ENCODE measurements at places on chromosomes 3 and 15.

DNA sequence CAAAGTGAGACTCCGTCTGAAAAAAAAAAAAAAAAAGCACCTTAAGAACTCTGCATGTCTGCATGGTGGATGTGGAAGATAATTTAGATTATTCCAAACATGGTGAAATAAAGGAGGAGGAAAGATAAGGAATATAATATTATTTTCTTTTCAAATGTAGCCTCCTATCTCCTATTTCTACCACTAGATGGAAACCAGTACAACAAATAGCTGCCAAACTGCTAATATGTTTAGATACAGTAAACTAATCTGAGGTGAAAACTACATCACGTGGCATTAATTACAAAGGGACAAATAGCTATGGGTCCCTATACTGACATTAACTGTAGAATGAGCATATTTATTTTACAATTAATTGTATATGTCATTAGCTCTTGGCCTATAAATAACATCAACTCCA lies 197.8 kb downstream of the TBC1D5 start:
- no peak for DNase-seq

- DNase-seq, result no peak
Observed at GRCh38 chr3:183082355-183082915, 16.9 kb downstream of the MCCC1 start.

DNA sequence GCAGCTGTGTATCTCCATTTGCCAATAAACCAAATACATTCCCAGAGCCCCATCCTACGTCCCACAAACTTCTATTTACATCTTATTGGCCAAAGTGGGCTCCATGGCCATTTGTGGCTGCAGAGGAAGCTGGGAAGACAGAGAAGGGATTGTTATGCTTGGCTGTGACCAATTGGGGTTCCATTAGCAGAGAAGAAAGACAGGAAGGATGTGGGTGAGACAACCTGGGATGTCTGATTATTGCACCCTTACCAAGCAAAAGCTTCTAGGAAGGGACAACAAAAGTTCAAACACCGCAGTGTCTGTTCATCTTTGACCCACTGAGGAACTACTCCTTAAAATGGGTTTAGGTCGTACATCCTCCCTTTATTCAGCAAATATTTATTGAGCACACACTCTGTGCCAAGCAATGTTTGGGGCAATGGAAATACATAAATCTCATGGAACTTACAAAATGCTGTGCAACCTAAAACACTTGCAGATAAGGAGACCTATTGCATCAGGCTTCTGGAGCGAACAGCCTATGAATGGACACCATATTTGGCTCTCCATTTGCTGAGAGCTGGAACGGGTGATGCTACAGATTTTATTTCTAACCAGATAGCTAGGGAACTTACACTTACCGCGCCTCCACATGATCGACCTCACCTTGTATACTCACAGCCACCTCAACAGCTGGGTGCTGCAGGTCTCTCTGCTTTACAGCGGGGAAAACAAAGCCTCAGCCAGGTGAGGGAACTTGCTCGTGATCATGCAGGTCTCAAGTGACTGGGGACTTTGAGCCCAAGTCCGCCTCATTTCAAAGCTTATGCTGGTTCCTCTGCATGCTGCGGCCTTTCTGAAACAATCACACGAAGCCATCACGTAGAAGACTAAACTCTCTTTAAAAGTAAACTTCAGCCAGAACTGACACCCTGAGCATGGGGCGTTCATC lies 21.4 kb upstream of the NR2E3 start:
- no peak for DNase-seq

DNA sequence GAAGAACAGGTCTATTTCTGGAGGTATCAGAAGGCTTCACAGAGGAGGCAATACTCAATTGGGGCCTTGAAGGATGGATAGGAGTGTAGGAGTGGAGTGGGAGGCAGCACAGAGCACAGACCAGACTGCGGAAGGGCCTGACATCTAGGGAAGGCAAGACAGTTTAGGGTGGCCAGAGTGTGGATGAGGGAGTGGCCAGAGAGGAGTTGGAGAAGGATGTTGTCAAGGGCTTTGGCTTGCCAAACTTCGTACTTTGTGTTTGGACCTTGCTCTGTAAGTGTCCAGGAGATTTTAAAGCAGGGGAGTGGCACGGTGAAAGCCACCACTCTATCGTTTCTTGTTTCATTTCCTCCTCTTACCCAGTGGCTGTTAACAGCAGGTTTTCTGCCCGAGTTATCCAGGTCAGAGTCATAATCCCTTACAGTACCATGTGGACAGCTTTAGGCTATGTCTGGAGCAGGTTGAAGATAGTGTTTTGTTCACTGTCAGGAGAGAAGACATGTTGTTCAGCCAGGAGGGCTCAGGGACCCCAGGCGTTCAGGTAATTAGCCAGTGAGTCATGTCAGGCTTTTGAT lies 12.3 kb downstream of the SMAD3 start:
- no peak for DNase-seq

DNA sequence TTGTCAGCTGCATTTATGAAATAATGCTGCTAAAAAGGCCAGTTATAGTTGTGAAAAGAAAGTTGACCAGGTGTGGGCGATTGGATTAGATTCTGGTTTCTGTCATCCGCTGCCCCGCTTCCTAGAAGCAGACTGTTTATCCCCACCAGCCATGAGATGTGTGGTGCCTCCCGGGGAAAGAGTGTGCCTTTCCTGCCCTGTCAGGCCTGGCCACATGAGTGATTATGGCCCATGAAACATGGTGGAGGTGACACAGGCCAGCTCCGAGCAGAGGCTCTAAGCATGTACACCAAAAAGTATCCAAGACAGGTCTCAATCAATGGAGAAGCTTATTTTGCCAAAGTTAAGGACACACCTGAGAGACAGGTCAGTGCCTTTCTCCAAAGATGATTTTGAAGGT lies 85.4 kb upstream of the ABHD2 start:
- no peak for DNase-seq

DNA sequence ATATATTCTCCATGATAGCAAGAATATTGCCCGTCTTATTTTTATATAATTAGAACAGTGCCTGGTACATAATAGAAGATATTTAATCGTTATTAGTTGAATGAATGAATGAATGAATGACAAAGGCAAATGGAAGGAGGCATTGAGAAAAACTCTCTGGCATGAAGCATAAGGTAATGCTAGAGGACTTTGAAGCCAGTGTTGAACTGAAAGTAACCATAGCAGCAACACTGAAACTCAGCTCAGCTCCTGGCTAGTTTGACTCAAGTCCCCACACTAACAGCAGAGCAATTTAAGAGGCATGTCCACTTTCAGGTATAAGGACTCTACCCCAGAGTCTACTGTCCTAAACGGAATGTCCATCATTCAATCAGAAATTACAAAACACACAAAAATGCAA lies 227.0 kb downstream of the CPNE4 start:
- DNase-seq, result no peak

DNA sequence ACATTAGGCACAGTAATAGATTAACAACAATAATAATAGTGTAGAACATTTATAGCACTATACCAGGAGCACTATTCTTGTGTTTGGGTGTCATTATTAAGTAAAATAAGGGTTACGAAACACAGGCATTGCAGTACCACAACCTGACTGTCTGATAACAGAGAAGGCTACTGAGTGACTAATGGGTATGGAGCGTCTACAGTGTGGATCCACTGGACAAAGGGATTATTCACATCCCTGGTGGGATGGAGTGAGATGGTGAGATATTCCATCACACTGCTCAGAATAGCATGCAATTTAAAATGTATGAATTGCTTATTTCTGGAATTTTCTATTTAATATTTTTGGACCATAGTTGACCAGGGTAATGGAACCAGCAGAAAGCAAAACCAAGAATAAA lies 18.2 kb downstream of the MINDY4B start:
- DNase-seq, result no peak

DNA sequence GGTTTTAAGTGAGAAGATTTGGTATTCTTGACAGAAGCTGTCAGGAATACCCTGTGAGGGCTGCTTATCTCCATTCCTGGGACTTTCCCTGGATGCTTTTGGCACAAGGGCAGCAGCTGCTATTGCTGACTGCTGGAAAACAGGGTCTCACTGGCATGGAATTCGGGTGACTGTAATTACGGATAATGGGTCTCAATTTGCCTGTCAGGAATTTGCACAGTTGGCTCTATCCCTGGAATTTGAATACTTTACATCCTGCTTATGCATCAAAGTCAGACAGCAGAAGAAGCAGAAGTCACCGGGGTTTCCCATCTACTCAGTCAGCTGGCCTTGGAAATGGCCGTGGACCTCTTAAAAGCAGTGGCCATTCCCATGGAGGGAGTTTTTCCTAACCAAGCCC lies 25.9 kb upstream of the AKAP13 start:
- no peak for DNase-seq

DNA sequence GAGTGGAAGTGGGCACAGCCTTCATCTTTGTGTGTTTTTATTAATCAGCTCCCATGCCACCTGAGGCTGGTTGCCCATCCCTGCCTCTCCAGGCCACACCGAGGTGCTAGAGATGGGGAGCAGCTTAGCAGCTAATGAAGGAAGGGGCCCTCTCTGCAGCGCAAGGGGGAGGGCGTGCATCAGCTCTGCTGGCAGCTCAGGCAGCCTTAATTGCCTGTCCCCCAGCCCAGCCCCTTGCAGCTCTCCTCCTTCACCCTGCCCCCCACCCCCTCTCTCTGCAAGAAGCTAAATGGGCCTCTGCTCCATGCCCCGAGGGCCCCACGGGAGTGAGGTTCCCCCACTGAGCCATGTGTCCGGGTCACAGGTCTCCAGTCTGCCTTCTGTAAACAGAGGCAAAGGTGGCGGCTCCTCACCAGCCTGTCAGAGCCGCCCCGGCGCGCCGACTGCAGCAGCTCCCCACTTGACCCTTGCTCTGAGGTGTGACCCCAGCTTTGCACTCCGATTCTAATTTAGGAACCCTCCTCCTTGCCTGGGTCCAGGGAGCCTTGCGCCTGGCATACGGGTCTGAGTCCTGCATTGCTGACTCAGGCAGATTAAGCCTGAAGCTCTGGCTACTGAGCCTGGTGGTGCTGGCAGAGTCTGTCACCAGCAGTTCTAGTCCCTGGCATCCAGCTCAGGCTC lies 27.9 kb upstream of the NTRK3 start:
- DNase-seq, result no peak

GRCh38 chr3:13411186-13411860 lies 8.8 kb downstream of the NUP210 start:
- DNase-seq, result no peak

- no peak for DNase-seq
Observed at GRCh38 chr15:29066310-29066709, 180.5 kb downstream of the APBA2 start.

DNA sequence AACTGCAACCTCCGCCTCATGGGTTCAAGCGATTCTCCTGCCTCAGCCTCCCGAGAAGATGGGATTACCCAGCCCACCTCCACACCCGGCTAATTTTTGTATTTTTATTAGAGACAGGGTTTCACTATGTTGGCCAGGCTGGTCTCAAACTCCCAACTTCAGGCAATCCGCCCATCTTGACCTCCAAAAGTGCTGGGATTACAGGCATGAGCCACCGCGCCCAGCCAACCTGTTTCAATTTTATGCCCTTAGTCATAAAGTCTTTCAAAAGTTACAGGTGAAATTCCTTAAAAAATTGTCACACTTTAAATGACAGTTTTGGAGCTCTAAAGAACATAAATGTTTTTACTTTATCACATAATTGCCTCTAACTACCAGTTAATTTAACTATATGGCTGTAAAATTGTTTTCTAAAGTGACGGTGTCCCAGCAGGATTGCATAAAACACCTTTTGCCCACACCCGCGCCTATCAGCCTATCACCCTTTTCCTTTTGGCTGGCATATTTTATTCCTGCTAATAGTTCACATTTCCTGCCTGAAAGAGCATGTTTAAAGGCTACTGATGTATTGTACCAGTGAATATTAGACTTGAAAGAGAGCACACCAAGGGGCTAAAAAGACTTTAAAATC lies 164.2 kb upstream of the SEMA6D start:
- no peak for DNase-seq

DNA sequence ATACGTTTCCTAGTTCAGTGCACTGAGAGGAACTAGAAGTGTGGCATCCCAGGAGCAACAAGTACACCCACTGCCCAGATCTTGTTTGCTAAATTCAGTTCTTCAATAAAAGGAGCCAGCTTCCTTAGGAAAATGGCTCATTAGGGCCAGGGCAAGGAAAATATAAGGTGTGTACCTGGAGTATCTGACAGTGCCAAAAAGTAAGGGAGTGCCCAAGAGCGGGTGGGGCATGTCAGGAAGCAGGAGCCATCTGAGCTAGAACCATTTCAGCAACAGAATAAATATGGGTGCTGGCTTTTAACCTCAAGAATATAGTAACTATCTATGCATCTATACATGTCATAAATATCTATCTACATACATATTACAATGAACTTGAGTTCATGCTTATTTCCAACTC lies 44.1 kb downstream of the SLC41A3 start:
- DNase-seq, result no peak

DNA sequence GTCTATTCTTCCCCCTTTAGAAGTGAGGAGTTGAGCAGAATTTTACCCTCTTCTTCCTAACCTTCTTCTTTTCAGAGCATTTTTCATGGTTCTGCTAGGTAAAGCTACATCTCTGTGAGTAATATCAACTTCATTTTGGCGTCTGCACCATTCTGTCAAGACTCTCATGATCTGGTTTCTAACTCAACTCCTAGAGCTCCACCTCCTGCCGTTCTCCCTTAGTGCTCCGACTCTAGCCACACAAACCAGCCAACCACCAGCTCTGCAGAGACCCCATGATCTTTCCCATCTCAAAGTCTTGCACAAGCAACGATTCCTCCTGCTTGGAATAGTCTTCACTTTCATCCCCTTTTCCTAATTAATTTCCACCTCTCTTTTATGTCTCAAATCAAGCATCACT lies 193.9 kb upstream of the TMC3 start:
- no peak for DNase-seq

DNA sequence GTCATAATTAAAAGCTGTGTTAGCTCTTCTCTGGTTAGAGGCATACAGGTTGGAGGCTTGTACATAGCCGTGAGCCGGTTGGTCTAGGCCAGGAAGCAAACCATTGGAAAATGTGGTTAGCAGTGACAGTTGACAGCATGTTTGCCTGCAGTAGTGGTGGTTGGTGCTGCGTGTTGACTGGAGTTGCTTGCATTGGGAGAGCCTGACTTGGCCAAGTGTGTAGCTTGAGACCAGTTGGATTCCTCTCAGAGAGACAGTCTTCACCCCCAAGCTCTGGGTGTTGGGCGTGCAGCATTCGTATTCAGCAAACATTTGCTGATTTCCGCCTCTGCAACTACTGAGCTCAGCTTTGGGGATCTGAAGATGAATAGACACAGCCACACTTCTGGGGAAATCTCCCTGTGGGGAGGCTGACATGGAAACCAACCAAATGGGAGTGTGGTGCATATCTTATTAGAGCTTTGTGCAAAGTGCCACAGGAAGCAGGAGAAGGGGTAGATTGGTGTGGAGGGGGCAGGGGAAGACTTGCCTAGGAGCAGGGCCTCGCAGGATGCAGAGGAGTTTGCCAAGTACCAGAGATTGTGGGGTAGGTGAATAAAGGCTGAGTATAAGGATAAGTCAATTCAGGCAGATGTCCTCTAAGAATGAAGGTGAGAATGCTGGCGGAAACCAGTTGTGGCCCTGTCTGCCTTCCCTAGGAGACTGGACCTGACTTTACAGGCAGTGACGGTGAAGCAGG lies 83.5 kb downstream of the IGF1R start:
- no peak for DNase-seq

GRCh38 chr15:93109336-93110102 lies 20.5 kb upstream of the RGMA start:
- no peak for DNase-seq
